Erythroblast (primary cell): ENCODE measurements at places on chromosomes 2 and 18.

DNA sequence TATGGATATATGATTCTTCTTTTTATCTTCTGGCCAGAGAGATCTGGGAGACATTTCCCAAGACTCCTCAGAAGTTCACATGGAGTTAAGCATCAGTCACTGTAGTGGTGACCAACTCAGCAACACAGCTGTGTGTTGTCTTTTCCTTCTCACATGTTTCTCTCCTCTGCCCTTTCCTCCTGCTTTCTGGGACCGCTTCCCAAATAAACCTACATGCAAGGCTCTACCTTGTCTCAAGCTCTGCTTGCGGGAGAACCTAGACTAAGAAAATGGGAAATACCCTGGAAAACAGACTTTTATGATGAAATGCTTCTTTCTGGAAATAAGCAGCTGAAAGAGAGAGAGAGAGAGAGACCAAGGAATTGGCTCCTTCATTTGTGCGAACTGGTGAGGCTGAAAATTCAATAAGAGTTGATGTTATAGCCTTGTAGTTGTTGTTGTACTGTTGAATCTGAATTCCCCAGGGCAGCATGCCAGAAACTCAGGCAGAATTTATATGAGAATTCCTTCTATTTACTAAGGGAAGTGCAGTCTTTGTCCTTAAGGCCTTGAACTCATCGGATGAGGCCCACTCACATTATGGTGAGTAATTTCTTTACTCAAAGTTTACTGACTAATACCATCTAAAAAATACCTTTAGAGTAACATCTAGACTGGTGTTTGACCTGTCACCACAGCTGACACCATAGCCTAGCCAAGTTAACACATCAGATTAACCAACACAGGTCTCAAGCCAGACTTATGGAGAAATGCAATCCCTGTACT is 22.7 kb upstream of the DSC1 start:
- DNase-seq, result no peak

DNA sequence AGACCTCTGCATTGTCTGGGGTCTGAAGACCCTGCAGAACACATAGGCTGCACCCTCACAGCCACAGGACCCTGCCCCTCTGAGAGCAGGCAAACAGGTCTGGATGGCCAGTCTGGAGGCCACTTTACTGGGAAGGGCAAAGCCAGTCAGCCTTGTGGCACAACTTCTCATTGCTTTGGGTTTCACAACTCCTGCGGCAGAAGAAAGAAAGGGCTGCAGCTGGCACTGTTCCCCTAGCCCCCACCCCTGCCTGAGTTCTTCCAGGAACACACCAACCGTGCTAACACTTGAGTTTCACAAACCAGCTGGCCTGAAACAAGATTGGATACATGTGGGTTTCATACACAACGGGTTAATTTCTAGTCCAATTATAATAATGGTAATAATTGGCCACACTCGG is 276.5 kb upstream of the MGAT5 start:
- DNase-seq, result no peak

DNA sequence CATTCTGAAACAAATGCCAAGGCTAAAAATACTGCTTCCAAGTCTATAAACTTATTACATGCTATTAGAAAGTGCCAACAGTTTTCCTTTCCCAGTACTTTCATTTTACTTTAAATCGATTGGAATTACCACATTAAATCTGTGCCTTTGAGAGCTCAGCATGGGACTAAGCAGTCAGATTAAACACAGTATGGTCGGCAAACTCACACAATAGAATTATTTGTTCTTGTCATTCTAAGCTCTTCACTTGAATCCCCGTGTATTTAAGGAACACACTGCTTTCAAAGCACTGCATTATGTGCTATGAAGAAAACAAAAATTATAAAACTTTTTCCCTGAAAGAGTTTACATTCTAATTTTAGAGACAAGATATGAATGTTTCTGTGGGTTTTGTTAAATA is 444.4 kb upstream of the SLC39A10 start:
- DNase-seq, result no peak

DNA sequence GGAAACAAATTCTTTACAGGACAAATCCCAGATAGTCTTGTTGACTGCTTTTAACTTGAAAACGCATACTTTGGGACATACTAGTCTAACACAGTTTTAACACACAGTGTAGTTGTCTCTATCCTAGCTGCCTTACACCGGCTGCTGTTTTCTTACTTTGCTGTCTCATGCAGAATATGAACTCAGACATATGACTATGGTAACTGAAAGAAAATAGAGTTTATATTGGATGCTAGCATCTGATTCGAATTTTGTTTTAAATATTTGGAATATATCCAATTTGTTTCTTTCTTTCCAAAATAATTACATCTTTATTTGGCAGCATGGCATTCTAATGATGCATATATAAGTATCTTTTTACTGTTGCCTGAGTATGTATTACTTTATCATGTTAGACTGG is 69.8 kb downstream of the ANKRD12 start:
- DNase-seq, result no peak

- no peak for DNase-seq
Observed at GRCh38 chr2:130915149-130915548, 78.4 kb downstream of the ARHGEF4 start.

DNA sequence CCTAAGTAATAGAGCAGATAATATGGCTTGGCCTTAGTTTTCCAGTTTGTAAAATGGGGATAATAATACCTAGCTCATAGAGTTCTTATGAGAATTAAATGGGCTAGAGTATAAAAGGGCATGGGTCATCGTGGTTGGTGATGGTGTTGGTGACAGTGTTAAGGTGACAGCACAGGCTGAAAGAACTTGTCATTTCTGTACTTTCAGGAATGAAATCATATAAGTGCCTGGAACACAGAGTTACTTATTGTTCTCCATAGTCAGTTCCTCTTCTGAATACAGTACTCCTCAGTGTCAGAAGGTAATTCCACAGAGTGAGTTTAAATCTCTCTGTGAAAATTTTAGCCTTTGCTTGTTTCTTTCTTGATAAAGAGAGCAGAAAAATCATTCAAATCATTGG is 42.4 kb downstream of the KIF5C start:
- DNase-seq, result no peak

GRCh38 chr2:213238753-213239495 is 45.3 kb upstream of the SPAG16 start:
- DNase-seq, result no peak

DNA sequence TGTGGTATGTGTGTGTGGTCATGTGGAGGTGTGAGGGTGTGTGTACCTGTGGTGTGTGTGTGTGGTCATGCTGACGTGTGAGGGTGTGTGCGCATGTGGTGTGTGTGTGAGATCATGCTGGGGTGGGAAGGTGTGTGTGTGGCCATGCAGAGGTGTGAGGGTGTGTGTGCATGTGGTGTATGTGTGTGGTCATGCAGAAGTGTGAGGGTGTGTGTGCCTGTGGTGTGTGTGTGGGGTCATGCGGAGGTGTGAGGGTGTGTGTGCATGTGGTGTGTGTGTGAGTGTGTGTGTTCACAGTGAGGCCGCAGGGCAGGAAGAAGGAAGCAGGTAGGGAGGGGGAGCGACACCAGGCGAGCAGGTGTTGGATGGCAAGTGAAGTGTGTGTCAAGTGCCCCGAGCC is 259.0 kb downstream of the LOXHD1 start:
- DNase-seq, result no peak

DNA sequence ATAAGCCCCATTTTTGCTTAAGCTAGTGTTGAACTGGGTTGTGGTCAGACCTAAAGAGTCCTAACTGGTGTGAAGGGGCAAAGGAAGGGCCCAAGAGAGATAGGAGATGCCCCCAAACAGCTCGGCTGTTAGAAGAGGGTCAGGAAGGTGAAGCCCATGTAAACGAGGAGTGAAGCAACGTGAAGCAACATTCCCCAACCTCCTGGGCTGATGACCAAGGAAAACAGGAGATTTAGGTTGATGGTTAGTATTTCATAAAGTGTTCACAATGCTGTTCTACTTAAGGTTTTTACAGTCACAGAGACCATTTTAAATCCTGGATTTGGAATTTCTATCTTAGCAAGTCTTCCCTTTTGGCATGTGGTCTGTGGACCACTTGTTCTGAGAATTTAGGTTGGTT is 144.0 kb upstream of the SERPINE2 start:
- no peak for DNase-seq

DNA sequence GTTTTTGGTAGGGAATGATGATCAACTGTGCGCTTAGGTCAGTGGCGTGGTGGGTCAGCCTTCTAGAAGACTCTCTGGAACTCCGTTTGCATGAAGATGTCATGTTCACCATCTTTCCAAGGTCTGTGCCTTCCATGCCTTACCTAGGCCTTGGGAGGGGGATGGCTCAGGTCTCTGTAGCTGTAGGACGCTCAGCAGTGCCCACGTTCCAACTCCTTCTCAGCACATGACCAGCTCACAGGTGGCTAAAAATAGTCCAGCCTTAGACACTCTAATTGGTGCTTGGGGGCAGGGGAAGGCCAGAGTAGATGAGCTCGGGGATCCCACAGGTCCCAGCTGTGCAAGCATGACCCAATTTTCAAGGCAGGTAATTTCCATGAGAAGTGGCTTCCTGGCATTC is 42.3 kb upstream of the TEX51 start:
- DNase-seq, result no peak

DNA sequence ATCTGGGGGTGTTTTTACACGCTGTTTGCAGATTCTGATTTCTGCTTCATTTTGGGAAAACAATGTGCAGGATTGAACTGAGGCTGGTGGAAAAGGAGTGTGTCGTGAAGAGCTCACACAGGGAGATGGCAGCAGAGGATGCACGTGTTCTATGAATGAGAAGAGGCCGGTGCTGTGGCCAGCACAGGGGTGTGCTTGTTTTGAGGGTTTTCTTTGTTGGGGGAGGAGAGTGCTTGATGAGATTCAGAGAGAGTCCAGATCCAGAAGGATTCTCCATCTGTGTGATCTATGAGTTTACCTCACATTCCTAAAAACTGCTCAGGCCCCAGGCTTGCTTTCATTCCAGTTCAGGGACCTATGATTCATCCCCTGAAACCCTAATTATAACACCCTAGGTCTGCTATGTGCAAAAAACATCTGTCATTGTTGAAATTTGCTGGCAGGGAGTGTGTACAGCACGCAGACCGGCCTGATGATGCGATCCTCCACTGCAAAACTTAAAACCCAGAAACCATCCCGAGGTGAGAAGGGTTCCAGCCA is 12.1 kb downstream of the TGFA start:
- DNase-seq, result no peak

GRCh38 chr2:54557601-54558187 is 101.6 kb downstream of the SPTBN1 start:
- peak; percentile 45 for DNase-seq

- DNase-seq, result no peak
Observed at GRCh38 chr2:96111823-96112500, 4.4 kb downstream of the ADRA2B start.

DNA sequence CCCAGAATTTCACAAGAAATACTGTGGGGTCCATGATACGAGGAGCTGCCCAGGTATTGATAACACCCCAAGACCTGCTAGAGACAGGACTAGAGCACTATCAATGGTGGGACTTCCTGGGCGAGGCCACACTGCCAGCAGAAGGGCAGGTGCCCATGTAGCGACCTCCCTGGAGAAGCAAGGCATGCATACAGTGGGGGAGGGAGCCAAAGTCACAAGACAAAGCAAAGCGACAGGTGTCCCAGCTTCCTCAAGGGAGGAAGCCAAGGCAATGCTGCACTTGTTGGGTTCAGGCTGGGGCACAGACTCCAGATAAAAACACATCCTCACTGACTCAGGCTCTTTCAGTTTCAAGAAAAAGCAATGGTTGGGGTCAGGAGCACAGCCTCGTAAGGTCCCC is 7.5 kb downstream of the CD207 start:
- DNase-seq, result no peak
